Non-pigmented ciliary epithelial cell (primary cell): ENCODE measurements at places on chromosomes 1 and 21.

- no peak for DNase-seq
These were observed 18.7 kb downstream of the LRRC8D start for GRCh38 chr1:89839516-89839915.

GRCh38 chr21:35045542-35046262 is 3.4 kb downstream of the RUNX1 start:
- DNase-seq: no peak

DNA sequence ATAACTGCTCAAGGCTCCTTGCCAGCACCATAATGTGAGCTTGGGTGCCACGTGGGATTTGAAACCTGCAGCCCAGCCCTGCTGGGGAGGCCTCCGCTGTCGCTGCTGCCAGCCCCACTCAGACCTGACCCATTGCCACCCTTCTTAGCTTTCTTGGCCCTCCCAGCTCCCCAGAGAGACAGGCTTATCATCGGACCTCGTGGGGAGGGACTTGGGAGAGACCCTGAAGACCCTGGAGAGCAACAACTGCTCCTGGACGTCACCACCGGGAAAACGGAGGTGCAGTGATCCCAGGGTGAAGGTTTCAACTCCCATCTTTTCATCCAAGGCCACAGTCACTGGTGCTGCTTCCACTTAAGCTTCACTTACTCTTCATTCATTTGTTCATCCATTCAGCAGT is 596.1 kb downstream of the PTPRU start:
- no peak for DNase-seq

GRCh38 chr1:196401891-196402290 is 206.3 kb downstream of the KCNT2 start:
- DNase-seq: no peak

DNA sequence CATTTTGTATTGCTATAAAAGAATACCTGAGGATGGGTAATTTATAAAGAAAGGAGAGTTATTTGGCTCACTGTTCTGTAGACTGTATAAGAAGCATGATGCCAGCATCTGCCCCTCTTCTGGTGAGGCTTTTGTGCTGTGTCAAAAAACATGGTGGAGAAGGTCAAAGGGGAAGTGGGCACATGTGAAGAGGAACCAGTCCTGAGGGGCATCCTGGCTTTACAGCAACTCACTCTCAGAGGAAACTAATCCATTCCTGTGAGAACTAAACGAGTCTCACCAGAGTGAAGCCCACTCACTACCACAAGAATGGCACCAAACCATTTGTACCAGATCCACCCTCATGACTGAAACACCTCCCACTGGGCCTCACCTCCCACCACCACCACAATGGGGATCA is 18.8 kb upstream of the SELP start:
- no peak for DNase-seq

DNA sequence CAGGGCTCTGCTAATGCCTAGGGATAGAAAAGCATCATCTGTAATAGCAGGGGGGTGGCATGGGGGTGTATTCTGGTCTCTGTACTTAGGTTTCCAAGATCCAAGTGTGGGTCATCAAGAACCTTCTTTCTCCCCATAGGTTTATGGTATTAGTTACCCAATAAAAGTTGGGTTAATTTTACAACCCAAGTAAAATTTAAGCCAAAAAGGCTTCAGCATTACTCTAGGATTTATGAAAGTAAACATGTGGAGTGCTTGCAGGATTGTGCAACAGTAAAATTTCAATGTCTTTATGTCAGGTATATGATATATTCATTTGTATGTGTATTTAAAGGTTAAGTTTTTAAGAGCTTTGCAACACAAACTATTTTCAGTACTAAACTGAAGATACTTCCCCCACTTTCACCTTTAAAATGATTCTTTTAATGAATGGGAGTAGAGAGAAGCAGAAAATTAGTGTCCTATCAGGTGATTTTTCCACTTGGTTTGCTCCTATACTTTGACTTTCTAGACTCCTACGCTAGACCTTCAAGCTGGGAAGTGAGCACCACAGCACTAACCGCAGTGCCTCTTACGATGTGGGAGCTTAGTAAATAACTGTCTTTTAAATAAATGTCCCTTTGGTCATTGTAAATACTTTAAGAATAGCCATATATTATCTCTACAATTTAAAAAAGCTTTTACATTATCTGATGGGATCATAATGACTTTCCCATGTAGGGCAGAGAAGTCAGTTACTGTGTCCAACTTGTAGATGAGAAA is 67.8 kb upstream of the UBE2U start:
- DNase-seq: no peak

DNA sequence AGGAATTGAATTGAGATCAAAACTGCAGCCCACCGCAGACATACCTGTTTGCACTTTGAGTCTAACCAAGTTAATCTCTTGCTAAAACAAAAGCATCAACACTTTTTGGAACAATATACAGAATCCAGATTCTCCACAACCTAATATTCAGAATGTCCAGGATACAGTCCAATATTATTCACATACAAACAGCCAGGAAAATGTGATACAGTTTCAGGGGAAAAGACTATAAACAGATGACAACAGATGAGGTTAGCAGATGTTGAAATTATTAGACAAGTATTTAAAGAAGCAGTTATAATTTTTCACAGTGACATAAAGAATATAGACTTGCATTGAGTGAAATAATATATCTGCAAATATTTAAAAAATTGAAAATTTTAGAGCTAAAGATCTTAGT is 678.1 kb upstream of the CXADR start:
- DNase-seq: no peak

DNA sequence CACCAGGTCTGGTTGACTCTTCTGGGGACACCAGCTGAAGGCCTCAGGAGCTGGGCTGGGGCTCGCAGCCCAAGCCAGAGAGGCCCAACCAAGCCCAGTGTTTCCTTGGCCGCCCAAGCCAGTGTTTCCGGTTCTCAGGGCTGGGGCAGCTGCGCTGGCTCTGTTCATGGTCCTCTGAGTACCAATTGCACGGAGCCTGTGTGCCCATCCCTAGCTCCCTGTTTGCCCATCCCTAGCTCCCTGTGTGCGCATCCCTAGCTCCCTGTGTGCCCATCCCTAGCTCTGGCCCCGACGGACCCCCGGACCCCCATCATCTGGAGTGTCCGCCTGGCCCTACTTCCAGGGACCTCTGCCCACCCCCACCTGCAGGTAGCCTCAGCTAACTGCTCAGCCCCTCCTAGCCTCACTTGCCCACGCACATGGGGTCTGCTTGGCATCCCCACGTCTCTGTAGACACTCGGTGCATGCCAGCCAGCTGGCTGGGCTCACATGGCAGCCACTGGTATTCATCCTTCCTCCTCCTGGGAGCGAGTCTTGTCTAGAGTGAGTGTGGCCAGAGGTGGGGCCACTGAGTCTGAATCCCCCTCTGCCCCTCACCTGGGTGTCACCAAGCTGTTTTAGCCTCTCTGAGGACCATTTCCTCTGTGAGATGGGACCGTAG is 64.0 kb downstream of the WNT9A start:
- DNase-seq: no peak

GRCh38 chr1:62037274-62037673 is 157.4 kb upstream of the L1TD1 start:
- DNase-seq: no peak

DNA sequence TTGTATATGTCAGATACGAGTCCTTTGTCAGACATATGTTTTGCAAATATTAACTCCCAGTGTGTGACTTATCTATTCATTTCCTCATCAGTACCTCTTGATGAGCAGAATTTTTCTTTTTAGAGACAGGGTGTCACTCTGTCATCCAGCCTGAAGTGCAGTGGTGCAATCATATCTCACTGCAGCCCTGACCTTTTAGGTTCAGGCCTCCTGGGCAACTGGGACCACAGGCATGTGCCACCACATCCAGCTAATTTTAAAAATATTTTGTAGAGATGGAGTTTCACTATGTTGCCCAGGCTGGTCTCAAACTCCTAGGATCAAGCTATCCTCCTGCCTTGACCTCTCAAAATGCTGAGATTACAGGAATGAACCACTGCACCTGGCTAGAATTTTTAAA is 93.0 kb downstream of the HLCS start:
- DNase-seq: no peak

DNA sequence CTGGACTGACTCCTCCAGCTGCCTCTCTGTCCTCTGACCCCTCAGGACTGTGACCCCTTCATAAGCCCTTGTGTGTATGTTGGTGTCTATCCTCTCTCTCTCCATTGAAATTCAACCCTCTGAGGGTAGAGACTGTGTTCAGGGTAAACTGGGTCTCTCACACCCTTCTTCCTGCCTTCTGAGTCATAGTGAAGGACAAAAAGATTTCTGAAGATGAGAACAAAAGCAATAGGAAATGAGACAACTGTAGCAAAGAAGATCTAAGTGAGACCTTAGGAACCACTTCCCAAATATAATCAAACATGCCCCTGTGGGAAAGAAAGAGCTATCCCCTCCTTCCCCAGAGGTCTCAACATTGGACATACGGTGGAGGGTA is 16.9 kb downstream of the NUAK2 start:
- no peak for DNase-seq

- peak; percentile 26 for DNase-seq
These were observed 379.2 kb upstream of the ADAMTS5 start for GRCh38 chr21:27346041-27346448.

- DNase-seq: no peak
These were observed 6.9 kb downstream of the MIB2 start for GRCh38 chr1:1622010-1622787.

DNA sequence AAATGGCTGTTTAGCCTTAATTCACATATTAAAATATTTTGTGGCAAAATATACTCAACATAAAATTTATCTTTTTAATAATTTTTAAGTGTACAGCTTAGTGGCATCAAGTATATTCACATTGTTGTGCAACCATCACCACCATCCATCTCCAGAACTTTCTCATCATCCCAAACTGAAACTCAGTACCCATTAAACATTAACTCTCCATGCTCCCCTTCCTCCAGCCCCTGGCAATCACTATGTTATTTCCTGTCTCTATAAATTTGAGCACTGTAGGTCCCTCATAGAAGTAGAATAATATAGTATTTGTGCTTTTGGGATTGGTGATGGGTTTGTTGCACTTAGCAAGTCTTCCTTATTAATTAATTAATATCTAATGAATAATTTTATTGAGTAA is 29.4 kb downstream of the CCN1 start:
- no peak for DNase-seq

DNA sequence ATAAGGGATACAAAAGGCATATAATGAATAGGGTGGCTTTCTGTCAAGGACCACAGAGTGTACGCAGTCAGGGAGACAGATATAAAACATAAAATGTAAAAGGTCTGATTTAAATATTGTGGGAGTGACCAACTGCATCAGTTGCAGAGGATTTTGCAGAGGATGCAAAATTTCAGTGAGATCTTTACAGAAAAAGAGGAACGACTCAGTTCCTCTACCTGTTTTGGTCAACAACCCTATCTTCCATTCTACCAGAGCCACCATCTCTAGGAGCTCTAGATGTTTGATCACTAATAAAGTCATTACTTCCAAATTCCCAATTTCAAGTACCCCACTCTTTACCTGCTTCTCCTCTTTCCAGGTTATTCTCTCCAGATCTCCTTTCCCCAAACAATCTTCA is 16.5 kb downstream of the SOD1 start:
- no peak for DNase-seq

GRCh38 chr1:153956997-153957715 is 1.3 kb downstream of the CRTC2 start:
- no peak for DNase-seq

- no peak for DNase-seq
These were observed 49.8 kb downstream of the ZBTB18 start for GRCh38 chr1:244100704-244101453.

GRCh38 chr1:193549081-193549480 is 362.7 kb upstream of the B3GALT2 start:
- no peak for DNase-seq

DNA sequence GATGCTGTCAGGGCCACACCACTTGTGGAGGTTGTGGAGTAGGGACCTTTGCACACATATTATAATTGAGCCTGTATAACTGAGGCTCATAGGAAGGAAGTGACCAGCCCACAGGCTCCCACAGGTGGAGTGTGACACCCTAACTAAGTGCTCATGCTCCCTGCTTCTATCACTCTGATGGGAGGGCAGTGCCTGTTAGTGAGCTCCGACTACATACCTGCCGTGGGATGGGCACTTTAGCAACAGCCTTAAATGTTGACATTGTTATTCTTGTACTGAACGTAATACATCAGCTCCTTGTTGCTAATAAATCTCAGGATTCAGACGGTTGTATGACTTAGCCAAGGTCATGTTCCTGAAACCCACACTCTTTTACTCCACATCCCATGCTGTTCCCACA is 58.0 kb downstream of the BEND5 start:
- DNase-seq: no peak

GRCh38 chr1:31798086-31798432 is 17.8 kb downstream of the SPOCD1 start:
- no peak for DNase-seq

GRCh38 chr1:156283521-156283920 is 604 bp upstream of the TMEM79 start:
- no peak for DNase-seq

DNA sequence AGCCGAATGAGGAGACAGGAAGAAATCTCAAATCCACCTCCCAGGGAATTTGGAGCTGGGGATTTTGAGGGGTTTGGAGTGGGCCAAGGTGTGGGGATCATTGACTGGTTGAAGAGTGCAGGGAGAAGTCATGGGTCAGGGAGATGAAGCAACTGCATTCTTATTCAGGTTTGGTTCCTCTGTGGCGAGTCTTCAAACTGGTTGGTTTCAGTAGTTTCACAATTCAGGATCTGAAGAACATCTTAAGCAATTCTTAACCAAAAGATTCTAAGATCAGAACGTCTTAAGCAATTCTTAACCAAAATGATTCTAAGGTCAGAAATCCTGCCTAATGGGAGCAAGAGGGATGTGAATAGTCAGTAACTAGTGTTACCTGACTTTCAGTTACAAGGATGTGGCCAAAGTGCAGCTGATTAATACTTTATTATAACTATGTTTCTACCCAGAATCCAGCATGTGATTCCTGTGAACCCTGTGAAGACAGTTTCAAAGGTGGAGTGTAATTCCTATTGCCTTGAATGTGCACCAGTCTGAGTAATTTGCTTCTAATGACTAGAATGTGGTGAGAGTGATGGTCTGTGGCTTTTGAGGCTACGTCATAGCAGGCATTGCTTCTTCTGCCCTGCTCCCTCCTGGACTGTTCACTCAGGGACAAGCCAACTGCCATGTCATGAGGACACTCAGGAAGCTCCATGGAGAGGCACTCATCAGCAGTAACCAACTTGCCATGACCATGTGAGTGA is 61.2 kb downstream of the OLFML3 start:
- DNase-seq: no peak
